Stimulated activated CD8-positive, alpha-beta memory T cell treated with anti-CD3 and anti-CD28 coated beads, Interleukin-4, amount 100 ng/mL, for 1 hour (primary cell): ENCODE measurements at places on chromosomes 1 and 21.

- no peak for DNase-seq
Measured at GRCh38 chr1:83718338-83718737, 280.6 kb downstream of the TTLL7 start.

DNA sequence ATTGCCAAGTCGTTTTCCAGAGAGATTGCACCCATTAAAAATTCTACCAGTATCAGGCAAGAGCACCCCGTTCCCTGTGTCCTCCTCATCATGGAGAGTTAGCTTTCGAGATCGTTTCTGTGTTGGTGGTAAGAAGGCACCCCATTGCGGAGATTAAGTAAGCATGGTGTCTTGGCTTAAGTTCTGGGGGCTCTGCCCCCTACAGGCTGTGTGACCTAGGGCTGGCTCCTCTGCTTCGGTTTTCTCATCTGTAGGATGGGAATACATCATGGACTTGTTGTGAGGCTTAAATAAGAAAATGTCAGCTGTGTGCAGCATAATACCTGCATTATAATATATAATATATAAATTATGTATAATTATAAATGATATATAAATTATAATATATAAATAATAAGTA, 36.8 kb upstream of the TENT5C start:
- DNase-seq = no peak

- DNase-seq = no peak
Measured at GRCh38 chr1:19435851-19436455, 49.4 kb downstream of the CAPZB start.

DNA sequence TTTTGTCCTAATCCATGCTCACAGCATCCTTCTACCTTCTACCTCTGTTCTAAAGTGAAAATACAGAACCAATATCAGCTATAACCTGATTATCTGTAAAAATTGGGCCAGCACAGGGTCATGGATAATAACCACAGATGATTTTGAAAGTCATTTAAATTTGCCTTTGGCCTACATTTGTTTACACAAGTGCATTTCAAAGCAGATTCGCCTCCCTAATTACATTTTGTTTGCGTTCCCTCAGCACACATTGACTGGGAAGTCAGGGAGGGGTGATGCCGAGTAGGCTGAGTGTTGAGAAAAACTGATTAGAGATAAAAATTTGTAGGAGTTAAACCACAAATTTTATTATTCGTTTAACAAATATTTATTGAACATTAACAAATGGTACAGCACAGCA, 19.2 kb upstream of the RGS8 start:
- no peak for DNase-seq

DNA sequence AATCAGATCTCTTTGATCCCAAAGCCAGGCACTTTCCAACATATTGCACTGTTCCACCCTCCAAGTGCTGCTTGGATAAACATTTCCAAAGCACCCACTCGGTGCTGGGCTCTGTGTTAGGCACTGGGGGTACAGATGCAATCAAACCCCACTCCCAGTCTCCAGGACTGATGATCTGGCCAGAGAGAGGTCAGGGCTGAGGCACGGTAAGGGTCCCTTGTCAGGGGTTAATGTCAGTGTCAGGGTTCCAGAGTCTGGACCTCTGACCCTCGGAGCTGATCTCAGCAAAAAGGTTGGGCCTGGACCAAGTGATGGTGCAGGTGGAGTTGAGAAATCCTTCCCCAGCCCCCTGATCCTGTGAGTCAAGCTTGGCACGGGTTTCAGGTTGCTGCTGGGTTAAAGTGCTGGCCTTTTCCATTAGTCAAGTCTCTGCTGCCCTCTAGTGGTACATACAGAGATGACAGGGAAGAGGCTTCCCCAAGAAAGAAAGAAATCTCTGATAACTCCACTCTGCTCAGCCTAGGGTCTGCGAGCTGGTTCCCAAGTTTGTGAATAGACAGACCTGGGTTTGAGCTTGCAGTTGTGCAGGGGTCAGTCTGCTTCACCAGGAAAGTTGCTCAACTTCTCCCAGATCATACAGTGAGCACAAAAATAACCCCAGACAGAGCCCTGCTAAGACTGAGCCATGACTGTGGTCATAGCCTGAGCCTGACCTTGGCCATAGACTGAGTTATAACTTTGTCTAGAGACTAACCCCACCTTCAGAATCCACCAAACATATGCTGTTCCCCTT, 74.6 kb downstream of the DMRTA2 start:
- DNase-seq = no peak

DNA sequence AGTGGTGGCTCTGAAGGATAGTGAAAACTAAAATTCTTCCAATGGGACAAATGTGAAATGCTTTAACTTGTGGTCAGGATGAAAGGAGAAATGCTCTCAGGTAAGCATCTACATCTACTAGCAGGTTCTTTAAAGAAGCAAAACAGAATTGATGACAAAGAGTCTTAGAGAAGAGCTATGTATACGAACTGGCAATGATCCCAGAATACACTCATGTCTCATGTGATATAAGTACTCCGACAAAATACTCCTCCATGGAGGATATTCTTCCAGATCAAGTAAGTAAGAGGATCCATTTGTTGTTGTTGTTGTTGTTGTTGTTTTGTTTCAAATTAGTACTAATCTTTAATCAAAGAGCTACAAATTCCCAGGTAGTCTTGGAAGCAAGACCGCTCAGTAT, 174.0 kb upstream of the ATP1B1 start:
- no peak for DNase-seq

GRCh38 chr1:186819126-186819525, 9.6 kb upstream of the PLA2G4A start:
- no peak for DNase-seq

DNA sequence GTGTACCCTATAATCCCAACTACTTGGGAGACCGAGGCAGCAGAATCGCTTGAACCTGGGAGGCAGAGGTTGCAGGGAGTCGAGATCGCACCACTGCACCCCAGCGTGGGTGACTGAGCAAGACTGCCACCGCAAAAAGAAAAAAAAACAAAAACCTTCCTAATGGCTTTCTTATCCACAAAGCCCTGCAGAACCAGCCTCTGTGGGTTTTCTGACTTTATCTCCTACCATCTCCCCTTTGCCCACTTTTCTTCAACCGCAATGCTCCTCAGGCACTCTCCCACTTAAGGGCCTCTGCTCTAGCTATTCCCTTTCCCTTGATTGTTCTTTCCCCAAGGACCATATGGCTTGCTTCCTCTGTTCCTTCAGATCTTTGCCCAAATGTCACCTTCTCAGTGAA, 67.9 kb upstream of the PUM1 start:
- DNase-seq = no peak

GRCh38 chr1:168087696-168088095, 49.0 kb downstream of the GPR161 start:
- DNase-seq = no peak

DNA sequence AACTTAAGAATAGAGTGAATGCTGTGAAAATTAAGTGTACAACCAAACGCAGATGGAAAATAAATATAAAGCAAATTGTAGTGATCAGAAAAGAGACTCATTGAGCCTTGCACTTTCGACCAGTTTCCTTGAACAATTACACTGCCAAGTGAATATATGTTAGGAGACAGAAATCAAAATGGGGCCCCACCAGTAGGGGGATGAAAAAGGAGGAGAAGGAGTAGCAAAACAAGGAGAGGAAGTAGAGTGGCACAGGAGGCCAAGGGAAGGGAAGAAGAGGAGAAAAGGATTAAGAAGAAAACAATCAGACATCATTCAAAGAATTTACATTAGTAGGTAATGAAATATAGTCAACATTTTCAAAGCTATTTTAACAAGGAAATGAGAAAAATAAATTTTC, 1770.6 kb downstream of the PLA2G4A start:
- no peak for DNase-seq

- DNase-seq = no peak
Measured at GRCh38 chr1:208280681-208281450, 36.7 kb upstream of the PLXNA2 start.

DNA sequence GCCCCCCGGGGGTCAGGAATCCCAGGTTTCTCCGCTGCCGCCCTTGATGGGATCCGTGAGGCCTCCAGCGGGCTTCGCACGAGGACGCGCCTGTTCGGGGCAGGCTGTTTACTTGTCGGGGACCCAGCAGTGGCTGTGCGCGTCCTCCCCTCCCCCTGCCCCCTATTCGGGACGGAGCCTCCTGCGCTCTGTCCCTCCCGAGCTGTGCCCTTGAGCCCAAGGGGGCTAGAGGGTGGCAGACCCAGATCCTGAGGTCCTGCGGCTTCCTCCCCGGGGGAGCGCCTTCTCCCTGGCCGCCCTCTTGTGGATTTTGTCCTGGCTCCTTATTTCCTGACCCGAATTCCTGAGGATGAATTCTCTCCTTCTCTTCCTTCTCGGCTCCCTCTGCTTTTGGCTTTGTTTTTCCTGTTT, 38.4 kb downstream of the PIK3CD start:
- no peak for DNase-seq

DNA sequence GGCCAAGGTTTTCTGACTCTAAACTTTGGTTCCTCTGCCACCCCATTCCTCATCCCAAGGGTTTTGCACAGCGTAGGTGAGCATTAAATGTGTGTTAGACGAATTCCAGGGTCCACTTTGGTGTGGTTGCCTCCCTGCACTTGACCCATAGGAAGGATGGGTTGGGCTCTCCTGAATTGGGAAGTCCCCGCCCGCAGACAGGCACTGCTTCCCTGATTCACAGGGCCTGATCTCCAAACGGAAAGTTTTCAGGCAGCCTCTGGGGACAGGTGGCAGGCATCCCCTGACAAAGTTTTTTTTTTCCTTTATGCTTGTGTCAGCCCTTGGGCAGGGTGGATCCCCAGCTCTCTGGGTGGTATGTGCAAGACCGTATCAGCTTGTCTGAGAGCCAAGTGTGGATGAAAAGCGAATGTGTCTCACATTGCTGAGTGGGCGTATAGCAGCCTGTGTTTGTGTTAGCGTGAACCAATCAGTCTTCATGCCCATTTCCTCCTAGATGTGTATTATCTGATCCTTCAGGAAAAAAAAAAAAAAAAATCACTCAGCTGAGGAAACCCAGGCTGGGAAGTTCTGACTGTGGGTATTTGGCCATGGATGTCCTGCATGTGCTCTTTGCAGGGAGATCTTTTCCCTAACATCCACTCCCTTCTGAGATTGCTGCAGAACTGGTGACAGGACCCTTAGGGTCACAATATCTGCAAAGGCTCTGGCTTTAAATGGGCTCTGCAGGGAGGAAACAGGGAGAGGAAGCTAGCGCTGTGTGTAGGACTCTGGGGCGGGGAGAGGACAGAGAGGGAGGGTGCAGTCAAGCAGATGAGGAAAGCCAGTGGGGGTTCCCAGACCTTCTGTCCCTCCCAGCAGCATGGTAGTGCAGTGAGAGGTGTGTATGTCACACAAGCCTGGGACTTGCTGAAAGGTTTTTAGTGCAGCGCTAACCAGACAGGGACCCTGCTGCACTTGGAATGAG, 42.2 kb upstream of the TRABD2B start:
- no peak for DNase-seq

GRCh38 chr1:195278644-195279043, 1329.6 kb downstream of the KCNT2 start:
- no peak for DNase-seq

DNA sequence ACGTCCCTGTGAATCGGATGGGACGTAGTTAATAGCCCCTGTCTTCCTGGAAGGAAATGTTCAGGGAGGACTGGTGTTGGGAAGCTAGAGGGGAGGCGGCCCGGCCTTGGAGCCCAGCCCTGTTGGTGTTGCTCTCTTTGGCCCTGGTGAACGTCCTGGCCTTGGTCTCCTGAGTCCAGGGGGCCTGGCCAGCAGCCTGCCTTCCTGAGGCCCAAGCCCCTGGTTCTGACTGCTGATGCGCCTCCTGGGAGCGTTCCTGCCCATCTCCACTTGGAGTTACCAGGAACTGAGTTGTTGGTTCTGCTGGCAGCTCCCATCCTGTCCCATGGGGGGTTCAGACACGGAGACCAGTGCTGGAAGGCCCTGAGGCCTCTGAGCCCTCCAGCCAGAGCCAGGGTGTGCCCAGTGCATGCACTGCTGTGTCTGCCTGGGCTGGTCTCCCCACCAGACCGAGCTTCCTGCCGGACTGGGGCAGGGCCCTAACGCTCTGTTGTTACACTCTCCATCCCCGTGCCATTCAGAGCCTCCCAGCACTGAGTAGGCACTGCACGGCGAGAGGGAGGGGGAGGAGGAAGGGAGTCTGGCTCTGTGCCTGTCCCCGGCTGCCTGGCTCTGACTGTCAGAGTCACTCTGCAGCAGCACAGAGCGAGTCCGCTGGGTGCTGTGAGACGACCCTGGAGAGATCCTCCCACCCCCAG, 382.5 kb upstream of the VAMP3 start:
- DNase-seq = no peak

DNA sequence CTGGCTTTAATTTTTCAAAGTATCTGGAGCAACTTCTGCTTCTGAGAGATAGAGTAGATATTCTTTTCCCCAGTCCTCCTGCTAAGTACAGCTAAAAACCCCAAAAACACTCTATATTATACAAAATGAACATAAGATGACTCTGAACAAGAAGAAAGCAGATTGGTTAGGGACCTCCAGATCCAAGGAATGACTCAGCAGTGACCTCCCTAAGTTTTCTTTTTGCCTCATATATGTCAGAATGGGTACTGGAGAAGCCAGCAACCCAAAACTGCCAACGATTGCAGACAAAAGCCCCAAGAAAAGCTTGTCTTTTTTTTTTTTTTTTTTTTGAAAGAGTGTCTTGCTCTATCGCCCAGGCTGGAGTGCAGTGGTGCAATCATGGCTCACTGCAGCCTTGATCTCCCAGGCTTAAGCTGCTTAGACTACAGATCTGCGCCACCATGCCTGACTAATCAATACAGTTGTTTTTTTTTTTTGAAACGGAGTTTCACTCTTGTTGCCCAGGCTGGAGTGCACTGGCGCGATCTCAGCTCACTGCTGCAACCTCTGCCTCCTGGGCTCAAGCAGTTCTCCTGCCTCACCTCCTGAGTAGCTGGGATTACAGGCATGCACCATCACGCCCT, 22.7 kb downstream of the NDUFS5 start:
- DNase-seq = no peak

DNA sequence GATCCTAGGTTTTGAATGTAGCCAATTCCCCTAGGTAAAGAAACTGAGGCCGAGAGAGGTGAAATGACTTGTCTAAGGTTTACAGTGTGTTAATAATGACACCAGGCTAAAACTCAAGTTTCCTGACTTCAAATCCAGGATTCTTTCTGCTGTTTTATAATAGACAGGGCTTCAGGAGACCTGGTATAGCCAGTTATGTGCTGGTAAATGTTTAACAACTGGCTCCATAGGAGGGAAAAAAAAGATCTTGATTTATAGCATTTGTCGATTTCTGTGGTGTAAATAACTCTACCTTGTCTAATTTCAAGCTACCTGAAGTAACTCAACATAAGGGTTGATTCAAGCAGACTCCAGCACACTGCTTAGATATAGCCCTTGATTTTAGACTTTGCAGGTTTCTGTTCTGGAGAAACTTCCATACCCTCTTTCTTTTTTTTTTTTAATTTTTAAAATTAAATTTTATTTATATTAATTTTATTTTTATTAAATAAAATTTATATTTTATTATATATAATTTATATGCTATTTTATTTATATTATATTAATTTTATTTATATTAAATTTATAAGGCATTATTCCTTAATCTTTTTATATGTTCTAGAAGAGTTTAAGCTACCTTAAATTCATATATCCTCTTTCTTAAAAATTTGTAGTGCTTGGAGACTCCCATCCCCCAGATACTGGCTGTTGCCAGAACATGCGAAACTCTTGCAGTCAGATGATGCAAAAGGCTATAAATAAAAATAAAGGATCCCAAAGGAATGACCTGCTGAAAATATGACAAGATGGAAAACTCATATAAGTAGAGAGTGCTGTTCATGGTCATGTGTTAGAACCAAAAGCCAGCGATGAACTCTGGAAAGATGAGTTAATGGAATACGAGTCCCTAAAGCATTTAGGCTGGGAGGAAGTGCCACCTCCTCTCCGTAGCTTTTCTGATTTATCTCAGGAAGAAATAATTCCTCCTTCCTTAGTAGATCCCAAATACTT, 35.4 kb upstream of the SRSF10 start:
- no peak for DNase-seq
